ENCODE measurements at places on chromosomes 11 and 22.

DNA sequence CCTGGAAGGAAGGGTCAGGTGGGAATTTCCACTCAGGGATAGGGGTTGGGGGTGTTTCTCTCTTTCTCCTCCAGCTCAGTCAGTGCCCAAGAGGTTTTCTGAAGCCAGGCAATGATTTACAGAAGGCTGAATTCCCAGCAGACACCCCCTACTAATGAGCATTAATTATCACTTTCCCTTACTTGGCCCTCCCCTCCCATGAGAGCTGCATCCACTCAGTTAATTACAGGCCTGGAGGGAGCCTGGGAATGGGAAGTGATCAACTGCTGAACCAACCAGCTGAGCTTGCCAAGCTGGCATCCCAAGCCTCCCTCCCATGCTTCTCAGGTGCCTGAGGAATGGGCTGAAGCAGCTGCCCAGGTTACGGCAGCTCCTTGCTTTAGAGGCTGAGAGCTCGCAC is 992 bp downstream of the LGALS12 start:
- DNase-seq: no peak

DNA sequence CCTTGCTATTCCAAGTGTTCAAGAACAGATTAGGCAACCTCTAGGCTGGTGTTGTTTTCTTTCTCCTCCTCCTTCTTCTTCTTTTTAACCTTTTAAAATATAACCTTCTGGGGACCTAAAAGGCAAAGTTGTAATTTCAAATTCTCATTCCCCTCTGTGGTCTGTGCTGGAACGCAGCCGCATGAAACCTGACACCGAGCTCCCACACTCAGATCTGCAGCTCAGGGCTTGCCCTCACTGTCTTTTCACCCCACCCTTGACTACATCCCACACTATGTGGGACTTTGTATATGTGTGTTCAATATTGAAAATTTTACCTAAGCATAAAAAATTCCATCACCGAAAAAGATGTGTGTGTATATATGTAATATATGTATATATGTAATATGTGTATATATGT is 62.0 kb upstream of the ARHGAP42 start:
- DNase-seq: no peak

DNA sequence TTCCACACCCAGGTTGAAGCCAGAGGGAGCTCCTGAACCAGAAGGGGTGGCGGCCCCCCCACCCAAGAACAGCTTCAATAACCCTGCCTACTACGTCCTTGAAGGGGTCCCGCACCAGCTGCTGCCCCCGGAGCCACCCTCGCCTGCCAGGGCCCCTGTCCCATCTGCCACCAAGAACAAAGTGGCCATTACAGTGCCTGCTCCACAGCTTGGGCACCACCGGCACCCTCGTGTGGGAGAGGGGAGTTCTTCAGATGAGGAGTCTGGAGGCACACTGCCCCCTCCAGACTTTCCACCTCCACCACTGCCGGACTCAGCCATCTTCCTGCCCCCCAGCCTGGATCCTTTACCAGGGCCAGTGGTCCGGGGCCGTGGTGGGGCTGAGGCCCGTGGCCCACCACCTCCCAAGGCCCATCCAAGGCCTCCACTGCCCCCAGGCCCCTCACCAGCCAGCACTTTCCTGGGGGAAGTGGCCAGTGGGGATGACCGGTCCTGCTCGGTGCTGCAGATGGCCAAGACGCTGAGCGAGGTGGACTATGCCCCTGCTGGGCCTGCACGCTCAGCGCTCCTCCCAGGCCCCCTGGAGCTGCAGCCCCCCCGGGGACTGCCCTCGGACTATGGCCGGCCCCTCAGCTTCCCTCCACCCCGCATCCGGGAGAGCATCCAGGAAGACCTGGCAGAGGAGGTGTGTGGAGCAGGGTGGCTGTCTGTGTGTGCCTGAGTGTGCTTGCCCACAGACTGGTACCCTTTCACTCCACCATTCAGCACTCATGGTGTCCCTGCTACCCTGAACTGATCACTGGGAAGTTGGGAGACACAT is 6.7 kb downstream of the PHOX2A start:
- DNase-seq: no peak

DNA sequence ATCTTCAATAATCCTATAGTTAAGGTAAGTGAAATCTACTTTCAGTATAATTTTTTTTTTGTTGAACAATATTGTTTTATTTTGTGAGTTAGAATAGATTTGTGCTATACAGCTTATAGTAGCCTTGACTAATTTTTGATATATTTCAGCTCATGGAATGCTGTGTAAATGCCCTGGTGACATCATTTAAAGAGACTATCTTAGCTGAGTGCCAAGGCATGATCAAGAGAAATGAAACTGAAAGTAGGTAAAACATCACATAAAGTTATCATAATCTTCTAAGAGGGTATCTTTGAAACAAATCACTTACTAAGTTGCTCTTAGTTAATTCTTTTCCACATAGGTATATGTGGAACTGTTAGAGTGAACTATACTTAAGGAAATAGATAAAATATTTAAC is 51.4 kb upstream of the ACAT1 start:
- no peak for DNase-seq

DNA sequence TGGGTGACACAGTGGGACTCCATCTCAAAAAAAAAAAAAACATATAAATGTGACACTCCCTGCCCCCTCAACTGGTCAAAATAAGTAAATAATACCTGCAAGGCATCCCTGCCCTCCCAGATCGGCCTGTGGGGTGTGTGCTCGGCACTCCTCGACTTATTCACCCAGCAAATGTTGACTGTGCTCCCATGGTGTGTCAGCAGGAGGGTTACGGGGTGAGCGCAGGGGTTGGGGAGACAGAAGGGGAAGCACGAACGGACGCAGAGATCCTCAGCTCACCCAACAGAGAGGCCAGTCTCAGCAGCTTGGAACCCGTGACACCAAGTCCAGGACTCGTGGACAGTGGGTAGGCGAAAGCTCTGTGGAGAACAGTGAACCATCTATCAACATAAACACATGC is 1.6 kb upstream of the ADM2 start:
- DNase-seq: no peak

DNA sequence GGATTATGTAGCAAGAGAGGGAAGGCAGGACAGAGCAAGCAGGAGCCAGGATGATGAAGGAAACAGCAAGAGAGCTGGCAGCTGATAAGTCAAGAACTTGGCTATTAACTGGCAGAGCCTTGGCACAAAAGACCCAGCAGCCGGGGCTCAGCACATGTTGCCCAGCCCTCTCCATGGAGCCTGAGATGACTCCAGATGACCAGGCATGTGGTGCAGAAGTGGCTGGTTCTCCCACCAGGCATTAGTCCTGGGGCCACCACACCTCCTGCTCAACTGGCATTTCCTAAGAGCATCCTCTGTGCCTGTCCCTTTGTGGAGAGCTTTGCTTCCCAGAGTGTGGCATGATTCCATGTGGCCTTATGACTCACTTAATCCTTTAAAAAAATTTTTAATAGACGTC is 522.6 kb downstream of the MN1 start:
- DNase-seq: no peak

Measured in NCI-H1436 treated with DMSO at 0.1 percent for 48 hours (cell line).